GM12864 (cell line): ENCODE measurements at places on chromosomes 6 and 20.

GRCh38 chr20:62606551-62607201, 35.6 kb upstream of the SLCO4A1 start:
- DNase-seq: no peak

- DNase-seq: no peak
Observed at GRCh38 chr6:63355632-63356031, 35.8 kb upstream of the LGSN start.

DNA sequence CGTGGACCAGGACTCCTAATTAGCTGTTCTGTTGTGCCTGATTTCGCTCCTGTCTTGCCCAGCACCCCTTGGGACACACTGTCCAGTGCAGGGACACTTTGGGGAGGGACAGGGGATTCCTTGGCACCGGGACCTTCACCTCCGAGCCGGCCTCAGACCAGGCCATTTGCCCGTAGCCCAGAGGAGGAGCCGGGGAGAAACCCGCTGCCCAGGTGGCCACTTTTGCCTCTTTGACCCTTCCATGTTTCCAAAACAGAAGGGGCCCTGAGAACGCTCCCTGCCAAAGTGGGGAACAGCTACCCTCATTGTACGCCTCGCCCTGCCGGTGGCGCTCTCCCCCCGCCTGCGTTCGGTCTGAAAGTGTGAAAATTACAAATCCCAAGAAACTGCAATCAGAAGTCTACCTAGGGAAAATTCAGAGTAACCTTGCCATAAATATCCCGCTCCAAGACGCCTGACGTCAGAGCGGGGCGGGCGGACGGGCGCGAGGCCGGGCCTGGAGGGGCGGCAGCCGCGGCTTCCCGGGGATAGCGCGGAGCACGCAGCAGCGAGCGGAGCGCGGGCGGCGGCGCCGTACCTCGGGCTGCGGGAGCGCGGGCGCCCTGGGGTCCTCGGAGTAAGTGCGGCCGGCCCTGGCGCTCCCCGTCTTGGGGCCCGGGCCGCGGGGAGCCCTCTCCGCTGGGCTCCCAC, at the start of gene DAAM2:
Gene DAAM2 (plus strand): TSS at position 527 of the 690 bp plus-strand sequence. CDS start 63,927 bp downstream, outside the sequence.
- DNase-seq: no peak

DNA sequence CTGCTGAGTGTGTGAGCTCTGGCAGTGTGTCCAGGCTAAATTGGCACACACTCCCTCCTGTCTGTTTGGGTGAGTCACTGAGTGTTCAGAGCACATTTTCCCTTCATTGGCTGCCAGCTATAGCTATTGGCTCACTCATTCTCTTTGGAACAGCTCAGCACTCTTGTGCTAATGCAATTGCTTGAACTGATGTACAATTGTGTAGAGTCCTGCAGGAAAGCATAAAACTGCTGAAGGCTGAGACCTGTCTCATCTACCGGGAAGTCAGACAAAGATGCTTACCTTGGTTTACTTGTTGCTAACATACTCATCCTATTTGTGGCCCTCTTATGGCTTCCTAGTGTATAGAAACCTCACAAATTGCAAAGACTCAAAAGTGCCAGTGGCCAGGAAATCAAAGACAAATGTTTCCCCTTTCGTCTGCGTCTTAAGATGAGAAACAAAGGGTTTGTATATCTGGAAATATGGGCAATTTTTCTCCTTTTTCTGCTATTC, 351.0 kb downstream of the BCKDHB start:
- DNase-seq: no peak

GRCh38 chr6:68572975-68573374, 62.1 kb upstream of the ADGRB3 start:
- DNase-seq: no peak

- no peak for DNase-seq
Observed at GRCh38 chr6:71248306-71248765, 40.3 kb upstream of the OGFRL1 start.

DNA sequence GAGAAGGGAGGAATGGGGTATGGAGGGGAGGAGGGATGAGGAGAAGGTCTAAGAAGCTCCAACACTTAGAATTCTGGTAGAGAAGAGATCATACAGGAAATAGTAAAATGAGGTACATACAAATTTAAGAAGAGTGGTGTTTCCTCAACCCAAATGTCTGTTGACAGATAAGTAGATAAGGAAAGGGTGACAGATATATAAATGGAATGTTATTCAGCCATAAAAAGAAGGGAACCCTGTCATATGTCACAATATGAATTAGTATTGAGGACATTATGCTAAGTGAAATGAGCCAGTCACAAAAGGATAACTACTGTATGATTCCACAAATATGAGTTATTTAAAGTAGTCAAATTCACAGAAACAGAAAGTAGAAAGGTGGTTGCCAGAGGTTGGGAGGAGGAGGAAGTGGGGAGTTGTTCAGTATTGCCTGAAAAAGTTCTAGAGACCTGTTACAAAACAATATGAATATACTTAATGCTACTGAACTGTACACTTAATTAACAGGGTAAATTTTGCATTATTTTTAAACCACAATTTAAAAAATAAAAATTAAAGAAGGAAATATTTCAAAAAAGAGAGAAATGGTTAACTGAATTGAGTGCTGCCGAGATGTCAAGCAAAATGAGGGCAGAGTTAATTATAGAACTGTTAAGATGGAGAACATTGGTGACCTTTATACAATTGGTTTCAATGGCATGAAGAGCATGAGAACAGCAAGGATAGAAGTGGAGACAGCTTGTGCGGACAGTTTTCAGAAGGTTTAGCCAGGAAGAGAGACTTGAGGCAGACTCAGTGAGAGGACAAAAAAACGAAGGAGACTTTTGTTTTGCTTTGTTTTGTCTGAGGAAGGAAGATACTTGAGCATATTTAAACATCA, 47.6 kb upstream of the ADGRF4 start:
- DNase-seq: no peak

DNA sequence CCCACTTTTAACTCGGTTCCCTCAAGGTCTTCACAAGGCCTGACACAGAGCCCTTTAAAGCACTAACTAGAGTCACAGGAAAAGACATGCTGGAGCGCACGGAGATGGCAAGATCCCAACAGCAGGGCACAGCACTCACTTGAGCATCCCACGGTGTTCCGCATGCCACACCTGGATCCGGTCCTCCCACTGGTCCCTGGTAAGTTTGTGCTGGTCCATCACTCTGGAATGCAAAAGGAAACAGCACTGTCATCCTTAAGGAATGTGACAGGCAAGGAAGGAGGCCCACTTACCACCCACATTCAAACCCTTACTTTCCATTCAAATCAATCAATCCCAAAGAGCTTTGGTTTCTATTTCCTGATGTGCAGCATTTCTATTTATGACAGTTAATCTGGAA, 34.7 kb downstream of the EZR start:
- no peak for DNase-seq

DNA sequence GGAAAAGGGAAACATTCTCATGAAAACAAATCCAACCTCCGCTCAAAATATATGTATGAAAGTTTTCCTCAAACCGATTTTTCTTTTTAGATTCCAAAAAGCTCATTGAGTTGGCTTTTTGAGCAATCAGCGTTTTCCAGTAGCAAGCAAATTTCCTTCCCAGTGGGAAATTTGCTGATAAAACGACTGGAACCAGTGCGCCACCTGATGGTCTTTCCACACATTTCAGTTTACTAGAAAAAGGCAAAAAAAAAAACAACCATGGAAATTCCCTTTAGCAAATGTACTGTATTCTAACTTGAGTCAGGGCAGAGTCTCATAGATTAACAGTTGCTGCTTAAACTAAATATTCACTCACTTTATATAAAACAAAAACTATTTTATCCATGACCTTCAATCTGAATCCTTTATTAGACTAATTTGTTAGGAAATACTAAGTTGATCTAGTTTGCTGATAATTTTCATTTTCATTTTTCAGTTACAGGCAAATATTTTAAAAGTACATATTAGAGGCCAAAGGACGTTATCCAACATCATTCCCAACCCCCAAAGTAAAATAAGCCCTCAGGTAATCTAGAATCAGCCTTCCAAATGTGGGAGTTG, 271.5 kb downstream of the FOXA2 start:
- no peak for DNase-seq

DNA sequence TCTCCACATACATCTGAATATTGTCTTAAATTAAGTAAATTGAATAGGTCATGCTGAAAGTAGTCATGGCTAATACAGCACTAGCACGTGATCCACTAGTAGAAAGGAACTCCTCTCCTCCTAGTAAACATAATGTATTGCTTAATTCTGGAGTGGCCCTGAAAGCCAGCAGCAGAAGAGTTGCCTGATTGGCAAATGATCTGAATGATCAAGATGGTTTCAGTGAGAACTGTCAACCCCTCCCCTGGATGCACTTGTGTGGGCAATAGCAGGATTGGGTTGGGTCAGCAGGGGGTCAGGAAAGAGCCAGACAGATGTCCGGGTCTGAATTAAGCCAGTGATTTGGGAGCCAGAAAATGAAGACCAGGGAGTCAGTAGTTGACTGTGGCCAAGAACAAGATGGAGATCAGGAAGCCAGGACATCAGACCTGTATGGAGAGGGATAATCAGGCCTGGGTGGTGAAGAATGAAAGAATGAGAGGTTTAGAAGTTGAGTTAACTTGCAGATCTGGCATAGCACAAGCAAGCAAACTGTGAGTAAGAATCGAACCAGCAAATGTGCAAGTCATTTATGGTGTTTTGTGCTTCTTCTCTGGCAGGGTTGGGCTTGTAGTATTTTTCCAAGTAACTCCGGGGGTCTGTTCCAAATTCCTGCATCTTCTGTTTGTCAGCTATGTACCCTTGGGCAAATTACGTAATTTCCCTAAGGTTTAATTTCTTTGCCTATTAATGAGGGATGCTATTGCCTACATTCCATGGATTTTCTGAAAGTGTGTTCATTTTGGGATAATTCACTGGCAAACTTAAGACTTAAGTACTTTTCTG, 304.9 kb downstream of the CD109 start:
- no peak for DNase-seq

DNA sequence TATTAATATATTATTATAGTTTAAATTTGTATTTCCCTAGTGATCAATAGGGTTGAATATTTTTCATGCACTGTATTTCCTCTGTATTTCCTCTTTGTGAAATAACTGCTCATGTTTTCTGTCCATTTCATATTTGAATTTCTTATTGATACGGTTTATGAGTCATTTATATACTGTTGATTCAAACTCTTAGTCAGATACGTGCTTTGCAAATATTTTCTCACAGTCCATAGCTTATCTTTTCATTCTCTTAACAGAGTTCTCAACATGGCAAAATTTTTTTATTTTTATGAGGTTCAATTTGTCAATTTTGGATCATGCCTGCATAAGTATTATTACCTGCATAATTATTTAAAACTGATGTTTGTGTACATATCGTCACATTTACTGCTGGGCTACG, 329.6 kb downstream of the HAO1 start:
- DNase-seq: no peak

GRCh38 chr6:105452924-105453756, 50.3 kb upstream of the PREP start:
- no peak for DNase-seq

DNA sequence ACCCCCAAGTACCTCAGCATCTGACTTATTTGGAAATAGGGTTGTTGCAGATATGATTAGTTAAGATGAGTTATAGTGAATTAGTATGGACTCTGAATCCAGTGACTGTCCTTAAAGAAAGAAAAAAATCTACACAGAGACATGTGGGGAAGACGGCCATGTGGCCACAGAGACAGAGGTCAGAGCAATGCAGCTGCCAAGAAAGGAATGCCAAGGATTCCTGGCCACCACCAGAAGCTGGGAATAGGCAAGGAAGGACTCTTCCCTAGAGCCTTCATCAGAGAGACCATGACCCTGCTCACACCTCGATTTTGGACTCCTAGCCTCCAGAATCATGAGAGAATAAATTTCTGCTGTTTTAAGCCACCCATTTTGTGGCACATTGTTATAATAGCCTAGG, 81.8 kb downstream of the FYN start:
- DNase-seq: no peak

DNA sequence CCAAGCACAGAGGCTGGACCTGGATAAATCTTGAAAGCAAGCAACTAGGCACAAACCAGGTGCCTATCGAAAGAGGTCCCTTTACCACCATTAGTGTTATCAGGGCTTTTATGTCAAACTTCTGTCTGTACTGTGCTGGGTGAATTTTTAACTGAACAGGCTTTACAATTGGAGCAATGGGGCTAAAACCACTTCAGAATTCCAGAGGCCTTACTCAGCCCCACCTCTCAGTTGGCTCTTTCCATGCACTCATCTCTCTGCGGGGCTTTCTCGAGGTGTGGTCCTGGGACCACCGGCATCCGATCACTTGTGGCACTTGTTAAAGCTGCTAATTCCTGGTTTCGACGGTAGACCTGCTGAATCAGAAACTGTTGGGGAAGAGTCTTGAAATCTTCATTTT, 232.5 kb downstream of the SOX4 start:
- no peak for DNase-seq

GRCh38 chr6:37625591-37626374, 71.9 kb downstream of the MDGA1 start:
- no peak for DNase-seq

DNA sequence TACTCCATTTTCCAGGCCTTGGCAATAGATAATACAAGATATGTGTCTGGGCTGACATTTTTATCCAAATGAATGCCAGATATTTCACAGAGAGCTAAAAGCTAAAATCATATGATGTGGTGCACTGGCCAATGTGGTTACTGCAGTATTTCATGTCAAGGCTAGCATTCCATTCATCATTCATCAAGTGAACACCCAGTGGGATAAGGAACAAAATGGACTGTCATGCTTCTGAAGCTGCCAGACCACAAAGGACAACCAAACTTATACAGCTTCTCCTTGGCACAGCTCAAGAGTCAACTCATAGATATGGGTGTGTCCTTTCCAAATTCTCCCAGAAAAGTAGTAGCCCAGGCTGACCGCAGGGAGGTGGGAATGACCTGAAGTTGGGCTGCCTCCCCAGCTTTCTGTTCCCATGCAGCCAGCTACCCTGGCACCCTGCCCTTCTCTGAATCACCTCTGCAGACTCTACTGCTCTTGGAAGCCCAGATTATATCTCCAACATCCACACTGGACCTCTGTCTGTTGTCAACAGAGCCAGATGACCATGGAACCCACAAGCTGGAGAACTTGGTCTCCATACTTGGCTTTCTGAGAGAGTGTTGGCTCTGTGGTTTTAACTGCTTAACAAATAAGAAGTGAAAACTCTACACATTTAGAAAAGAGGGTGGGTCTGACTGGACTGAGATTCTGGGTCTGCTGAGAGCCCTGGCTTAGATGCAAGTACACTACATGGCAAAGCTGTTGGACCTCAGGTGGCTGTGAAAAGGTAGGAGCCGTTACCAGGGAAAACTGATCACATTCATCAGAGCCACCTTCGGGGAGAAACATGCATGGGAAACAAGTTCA, 122.8 kb downstream of the ALDH8A1 start:
- DNase-seq: peak; percentile 24

- no peak for DNase-seq
Observed at GRCh38 chr20:46119028-46119546, 973 bp downstream of the CD40 start.

GRCh38 chr6:37473364-37474095, 26.2 kb downstream of the CCDC167 start:
- DNase-seq: no peak

GRCh38 chr6:153121311-153121710, 9.8 kb downstream of the RGS17 start:
- DNase-seq: no peak

- DNase-seq: no peak
Observed at GRCh38 chr20:44120676-44121425, 66.1 kb downstream of the JPH2 start.

GRCh38 chr20:33419140-33419974, 18.0 kb upstream of the CDK5RAP1 start:
- no peak for DNase-seq

- DNase-seq: no peak
Observed at GRCh38 chr6:30091577-30092381, 16.2 kb upstream of the RNF39 start.

GRCh38 chr6:94668876-94669275, 908.5 kb upstream of the MANEA start:
- DNase-seq: no peak

- peak; percentile 70 for DNase-seq
Observed at GRCh38 chr20:35303735-35304491, 11.7 kb upstream of the FAM83C start.
